ENCODE measurements at places on chromosomes 16 and 17.

DNA sequence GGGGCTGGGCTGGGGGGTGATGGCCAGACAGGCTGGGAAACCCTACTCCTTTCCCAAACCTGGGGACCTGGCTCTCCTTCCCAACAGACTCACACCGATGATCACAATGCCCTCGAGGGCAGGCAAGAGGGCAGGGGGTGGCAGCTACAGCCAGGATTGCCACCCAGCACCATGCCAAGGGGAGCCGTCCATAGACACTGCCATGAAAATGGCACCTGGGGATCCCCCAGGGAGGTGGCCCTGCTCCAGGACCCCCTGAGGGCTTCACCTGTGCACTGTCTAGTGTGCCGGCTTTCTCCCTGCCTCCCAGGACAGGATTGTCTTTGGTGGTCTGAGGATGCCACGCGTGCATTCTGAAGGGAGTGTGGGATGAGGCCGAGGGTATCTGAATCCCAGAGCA, 24.6 kb downstream of the RPH3AL start:
- no peak for DNase-seq

DNA sequence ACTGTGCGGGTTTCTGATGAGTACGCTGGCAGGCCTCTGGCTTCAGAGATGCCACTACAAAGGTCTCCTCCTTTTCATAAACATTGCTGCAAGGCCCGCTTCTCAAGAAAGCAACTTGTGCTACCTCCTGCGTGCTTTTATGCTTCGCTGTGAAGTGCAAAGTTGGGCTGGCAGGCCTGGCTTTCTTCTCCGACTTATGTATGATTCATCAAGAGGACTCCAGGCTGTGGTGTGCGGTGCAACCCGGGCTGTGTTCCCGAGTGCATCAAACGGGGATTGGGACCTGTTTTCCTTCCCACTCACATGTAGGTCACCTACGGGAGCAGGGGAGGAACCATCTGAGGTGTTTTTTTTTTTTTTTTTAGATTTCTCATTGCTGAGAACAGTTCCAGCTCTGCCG, 534.1 kb downstream of the WWOX start:
- DNase-seq = no peak

GRCh38 chr16:17571499-17572093, 100.8 kb upstream of the XYLT1 start:
- DNase-seq = no peak

- no peak for DNase-seq
Observed at GRCh38 chr16:19486750-19487325, 35.1 kb downstream of the GDE1 start.

DNA sequence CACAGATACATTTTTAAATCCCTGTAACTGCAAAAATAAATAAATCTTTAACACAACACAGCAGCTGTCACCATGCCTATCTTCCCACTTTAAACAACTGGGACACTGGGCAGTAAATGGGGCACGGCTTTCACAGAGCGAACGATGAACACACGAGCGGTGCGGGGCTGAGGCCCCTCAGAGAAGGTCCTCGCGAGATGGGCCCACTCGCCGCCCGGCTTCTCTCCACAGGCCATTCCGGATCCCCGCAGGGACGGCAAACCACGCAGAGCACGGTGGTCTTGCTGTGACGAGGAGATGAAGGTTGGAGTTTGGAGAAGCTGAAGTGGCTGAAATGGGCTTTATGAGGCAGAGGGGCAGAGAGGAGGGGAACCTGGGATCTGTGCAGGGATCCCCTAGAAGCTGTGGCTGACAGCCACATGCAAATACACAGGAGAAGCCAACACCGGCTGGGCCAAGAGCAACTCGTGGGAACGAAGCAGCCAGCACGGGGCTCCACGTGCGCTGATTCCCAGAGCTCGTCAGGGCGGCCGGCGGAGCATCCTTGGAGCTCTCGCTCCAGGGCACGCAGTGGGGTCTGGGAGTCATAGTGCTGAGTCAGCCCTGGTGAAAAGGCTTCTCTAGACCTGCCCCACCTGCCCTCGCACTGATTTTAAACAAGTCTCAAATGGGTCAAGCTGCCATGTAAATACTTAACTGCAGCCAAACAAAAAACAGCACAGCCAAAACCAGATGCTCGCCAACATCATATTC, 31.7 kb downstream of the CCDC57 start:
- no peak for DNase-seq

- no peak for DNase-seq
Observed at GRCh38 chr17:2044263-2044894, 2.6 kb downstream of the OVCA2 start.

- DNase-seq = no peak
Observed at GRCh38 chr16:58332997-58333700, 38.3 kb upstream of the PRSS54 start.

GRCh38 chr17:630801-631200, 83.8 kb downstream of the VPS53 start:
- no peak for DNase-seq

- DNase-seq = peak; percentile 80
Observed at GRCh38 chr17:27601069-27601974, 29.7 kb upstream of the LGALS9 start.

GRCh38 chr17:31696703-31697325, 162.2 kb downstream of the COPRS start:
- DNase-seq = no peak

DNA sequence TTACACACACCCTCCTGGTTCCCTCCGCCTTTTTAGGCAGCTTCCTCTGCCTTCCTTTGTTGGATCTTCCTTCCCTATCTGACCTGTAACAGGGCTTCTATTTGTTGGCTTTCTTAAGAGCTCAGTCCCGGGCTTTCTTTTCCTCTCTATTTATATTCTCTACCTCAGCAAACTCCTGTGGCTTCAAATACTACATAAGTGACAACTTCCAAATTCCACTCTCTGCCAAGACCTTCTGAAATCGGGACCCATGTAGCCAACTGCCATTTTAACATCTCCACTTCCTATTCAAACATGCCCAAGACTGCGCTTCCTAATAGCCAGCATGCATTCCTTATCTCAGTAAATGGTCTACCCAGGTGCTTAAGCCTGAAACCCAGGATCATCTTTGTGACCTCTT, 128.1 kb downstream of the MRTFB start:
- no peak for DNase-seq

Data from activated T-helper 1 cell treated with anti-CD3 and anti-CD28 coated beads, Interleukin-2, amount 50 U/mL, for 16 hours (primary cell).